ENCODE measurements at places on chromosomes 7 and 10. TPM values are rescaled to one million over a fixed set of nuclear protein-coding genes. Genes with fewer than 3 reads are reported as not detected.

DNA sequence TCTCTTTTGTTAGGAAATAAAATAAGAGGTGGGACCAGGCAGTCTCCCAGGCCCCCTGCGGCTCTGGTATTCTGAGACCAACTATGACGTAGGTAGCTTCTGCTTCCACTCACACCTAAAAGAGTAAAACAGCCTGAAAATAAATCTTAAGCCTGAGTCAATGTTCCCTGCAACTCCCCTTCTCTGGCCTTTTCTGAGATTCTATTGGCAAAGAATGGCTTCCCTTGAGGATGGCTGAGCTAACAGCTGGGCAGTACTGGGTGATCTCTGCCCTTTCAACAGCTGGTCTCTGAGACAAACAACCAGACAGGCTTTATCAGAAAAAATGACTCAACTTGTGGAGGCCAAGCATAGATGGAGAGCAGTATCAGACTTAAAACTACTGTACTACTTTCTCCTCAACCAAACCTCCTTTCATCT lies 58.7 kb downstream of the CREB3L2 start:
- no peak for DNase-seq
- H3K27ac ChIP-seq: no peak overlapping the region
- H3K36me3 ChIP-seq: no peaks in the 10 kb centered on the region
- no peaks in the 10 kb centered on the region for H3K27me3 ChIP-seq
- peaks cover 52% of the 10 kb centered on the region for H3K4me1 ChIP-seq
- H3K4me3 ChIP-seq: no peak overlapping the region

Gene ADRB1
- 0.47 TPM for total RNA-seq

GRCh38 chr7:98398567-98399372 lies 2.1 kb downstream of the BAIAP2L1 start:
- H3K4me1 ChIP-seq: peaks cover 16% of the 10 kb centered on the region
- peak overlapping the region; percentile 79 for H3K27ac ChIP-seq
- no peaks in the 10 kb centered on the region for H3K27me3 ChIP-seq
- H3K36me3 ChIP-seq: peaks cover 47% of the 10 kb centered on the region
- peak overlapping the region; percentile 82 for H3K4me3 ChIP-seq
- no peak for DNase-seq

Gene SORBS1
- total RNA-seq: 2.8 TPM

DNA sequence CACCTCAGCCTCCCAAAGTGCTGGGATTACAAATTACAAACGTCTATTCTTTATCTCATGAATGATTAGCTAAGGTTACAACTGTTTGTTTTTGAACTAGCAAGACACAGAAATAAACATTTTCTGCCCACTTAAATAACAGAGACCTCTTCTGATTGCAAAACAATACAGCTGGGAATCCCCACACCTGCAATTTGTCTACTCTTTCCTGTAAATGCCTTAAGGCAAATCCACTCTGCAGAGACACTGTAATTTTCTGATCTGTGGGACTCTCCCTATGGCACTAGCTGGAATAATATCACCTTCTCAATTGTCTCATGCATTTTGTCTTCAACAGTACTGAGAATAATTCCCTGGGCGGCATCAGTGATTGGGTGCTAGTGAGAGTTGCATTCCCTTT lies 149.3 kb upstream of the FAM3C start:
- no peaks in the 10 kb centered on the region for H3K27me3 ChIP-seq
- H3K27ac ChIP-seq: peak overlapping the region; percentile 70
- DNase-seq: no peak
- H3K36me3 ChIP-seq: peaks cover 9% of the 10 kb centered on the region
- H3K4me1 ChIP-seq: peaks cover 34% of the 10 kb centered on the region

GRCh38 chr10:651692-652091 lies 37.8 kb downstream of the DIP2C start:
- H3K4me1 ChIP-seq: peaks cover 10% of the 10 kb centered on the region
- H3K36me3 ChIP-seq: peaks cover 35% of the 10 kb centered on the region
- no peaks in the 10 kb centered on the region for H3K27me3 ChIP-seq

DNA sequence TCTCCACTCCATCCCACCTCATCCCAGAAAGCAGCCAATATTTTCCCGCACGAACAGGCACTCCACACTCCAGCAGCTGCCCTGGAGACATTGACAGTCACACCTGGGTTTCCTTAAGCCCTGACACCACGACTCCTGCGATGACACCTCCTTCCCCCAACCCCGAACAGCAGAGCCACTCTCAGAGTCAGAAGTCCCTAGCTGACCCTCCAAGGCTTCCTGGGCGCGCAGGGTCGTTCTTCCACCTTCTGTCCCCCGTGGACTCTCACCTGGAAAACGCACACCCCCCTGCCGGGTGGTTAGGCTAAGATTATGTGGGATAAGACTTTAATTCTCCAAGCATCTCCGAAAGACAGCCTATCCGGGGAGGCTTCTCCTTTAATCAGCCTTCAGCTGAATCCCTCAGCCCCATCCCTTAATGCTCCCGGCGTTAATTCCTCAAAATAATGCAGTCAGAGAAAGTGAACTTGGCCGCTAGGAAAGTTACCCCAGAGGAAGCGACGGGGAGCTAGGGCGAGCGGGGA lies 1.1 kb downstream of the DENND11 start:
- H3K27me3 ChIP-seq: no peaks in the 10 kb centered on the region
- peak overlapping the region; percentile 55 for H3K4me3 ChIP-seq
- peaks cover 55% of the 10 kb centered on the region for H3K4me1 ChIP-seq
- H3K27ac ChIP-seq: no peak overlapping the region
- DNase-seq: no peak

GRCh38 chr7:146129296-146129695 lies 12.7 kb downstream of the CNTNAP2 start:
- no peaks in the 10 kb centered on the region for H3K4me1 ChIP-seq
- no peaks in the 10 kb centered on the region for H3K27me3 ChIP-seq
- no peaks in the 10 kb centered on the region for H3K36me3 ChIP-seq
- no peak overlapping the region for H3K27ac ChIP-seq

GRCh38 chr7:53422291-53422690 lies 386.9 kb downstream of the POM121L12 start:
- H3K27me3 ChIP-seq: no peaks in the 10 kb centered on the region
- H3K27ac ChIP-seq: no peak overlapping the region
- no peaks in the 10 kb centered on the region for H3K36me3 ChIP-seq
- no peak for DNase-seq
- no peak overlapping the region for H3K4me3 ChIP-seq

DNA sequence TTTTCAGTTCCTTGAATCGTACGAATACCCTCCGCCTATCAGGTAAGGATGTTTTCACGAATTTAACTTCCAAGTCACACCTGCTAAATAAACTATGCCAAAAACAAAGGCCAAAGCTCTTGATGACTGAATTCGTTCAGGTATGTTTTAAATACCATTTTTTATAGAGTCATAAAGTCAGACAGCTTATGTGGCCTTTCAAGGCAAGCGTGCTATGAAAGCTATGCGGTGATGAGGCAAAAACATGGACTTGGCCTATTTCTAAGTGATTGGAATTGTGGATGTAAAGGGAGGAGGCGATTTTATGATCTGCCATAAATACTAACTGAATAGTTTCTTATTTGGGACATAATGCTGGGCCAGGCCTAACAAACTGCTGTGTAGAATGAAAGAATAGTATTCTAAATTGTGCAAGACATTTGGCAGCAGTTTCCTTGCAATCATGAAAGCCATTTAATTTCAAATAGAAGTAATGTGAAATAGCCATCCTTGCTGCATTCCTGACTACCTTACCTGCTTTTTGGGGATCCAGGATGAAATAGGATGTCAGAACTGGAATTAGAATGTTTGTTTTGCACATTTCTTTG lies 14.0 kb downstream of the SLC39A12 start:
- no peaks in the 10 kb centered on the region for H3K36me3 ChIP-seq
- H3K4me1 ChIP-seq: no peaks in the 10 kb centered on the region
- no peak overlapping the region for H3K27ac ChIP-seq
- H3K4me3 ChIP-seq: no peak overlapping the region
- peaks cover 12% of the 10 kb centered on the region for H3K27me3 ChIP-seq

Gene DEPP1
- 16.5 TPM for total RNA-seq

Gene POM121C
- total RNA-seq: 33.7 TPM

DNA sequence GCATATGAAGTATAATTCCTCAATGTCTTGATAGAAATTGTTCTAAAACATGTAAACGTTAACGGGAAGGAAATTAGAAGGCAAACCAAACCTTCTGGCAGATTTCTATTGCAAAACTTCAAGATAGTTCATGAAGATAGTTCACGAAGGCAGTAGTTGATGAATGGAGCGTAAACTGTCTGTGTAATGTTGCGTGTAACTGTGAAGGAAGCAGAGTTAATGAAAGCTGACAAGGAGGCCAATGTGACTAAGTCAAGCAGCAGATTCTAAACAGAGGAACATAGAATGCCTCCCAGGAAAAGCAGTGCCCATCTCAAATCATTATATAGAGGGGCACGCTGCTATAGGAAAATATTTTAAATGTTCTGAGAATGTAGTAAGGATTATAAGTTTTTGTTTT lies 659.7 kb upstream of the IGFBP3 start:
- no peaks in the 10 kb centered on the region for H3K27me3 ChIP-seq
- H3K27ac ChIP-seq: no peak overlapping the region
- no peak for DNase-seq
- H3K4me3 ChIP-seq: no peak overlapping the region

DNA sequence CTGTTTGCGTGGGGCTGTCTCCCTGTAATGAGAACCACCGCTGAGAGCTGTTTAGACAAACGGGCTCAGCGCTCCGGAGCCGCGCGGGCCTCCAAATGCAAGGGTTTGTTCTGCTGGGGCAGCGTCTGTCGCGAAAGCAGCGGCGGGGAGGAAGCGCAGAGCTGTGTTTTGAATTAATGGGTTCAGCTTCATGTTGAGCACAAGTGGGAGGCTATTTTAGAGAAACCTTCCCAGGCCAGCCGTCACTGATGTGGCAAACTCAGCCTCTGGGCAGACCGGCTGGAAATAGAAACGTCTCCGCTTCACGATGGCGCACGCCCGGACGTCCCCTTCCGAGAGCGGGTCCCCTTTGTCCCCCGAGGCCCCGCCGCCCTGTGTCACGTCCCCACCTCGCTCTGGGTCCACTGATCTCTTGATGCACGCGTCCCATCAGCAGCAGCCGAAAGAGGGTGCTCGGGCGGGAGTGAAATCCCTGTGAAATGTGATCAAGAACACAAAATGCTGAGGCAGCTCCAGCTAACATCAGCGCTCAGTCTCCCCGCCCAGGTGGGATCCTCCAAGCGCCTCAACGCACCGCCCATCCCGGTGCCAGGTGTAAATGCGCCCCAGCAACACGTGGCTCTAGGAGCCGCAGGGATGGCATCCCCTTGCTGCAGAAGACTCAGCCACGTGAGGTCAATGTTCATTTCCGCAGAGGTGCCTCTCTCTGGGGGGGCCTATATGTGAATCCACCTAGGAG lies 44.9 kb downstream of the BAMBI start:
- peak; percentile 54 for DNase-seq
- H3K36me3 ChIP-seq: peaks cover 19% of the 10 kb centered on the region
- H3K27ac ChIP-seq: no peak overlapping the region
- H3K4me3 ChIP-seq: peak overlapping the region; percentile 81
- H3K27me3 ChIP-seq: no peaks in the 10 kb centered on the region

GRCh38 chr7:106125417-106125816 lies 13.3 kb upstream of the SYPL1 start:
- peaks cover 24% of the 10 kb centered on the region for H3K4me1 ChIP-seq
- no peak overlapping the region for H3K4me3 ChIP-seq
- no peak overlapping the region for H3K27ac ChIP-seq
- H3K27me3 ChIP-seq: no peaks in the 10 kb centered on the region

GRCh38 chr10:87979847-87980246 lies 116.4 kb downstream of the PTEN start:
- no peak for DNase-seq
- H3K27me3 ChIP-seq: no peaks in the 10 kb centered on the region
- no peak overlapping the region for H3K4me3 ChIP-seq
- H3K36me3 ChIP-seq: no peaks in the 10 kb centered on the region

DNA sequence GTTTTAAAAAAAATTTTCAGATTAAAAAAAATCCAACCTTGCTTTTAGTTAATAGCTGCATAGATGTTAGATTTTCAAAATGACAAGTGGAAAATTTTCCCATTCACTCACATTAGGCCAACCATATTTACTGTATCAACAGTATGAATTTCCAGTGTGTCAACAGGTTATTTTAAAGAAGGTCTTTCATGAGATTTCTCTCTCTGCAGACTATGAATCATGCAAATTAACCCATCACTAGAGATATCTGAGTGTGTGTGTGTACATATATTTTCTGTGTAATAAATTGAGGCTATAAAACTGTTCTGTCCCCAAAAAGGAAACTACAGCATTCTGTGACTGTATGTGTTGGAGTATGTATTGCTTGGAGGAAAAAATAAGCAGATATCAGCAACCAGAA lies 305.6 kb downstream of the ARL4A start:
- H3K27me3 ChIP-seq: no peaks in the 10 kb centered on the region
- H3K4me3 ChIP-seq: no peak overlapping the region
- no peak for DNase-seq
- H3K36me3 ChIP-seq: no peaks in the 10 kb centered on the region
- no peaks in the 10 kb centered on the region for H3K4me1 ChIP-seq

GRCh38 chr7:114823290-114823689 lies 98.6 kb upstream of the MDFIC start:
- H3K4me1 ChIP-seq: peaks cover 10% of the 10 kb centered on the region
- H3K36me3 ChIP-seq: peaks cover 7% of the 10 kb centered on the region
- no peak for DNase-seq
- H3K27me3 ChIP-seq: no peaks in the 10 kb centered on the region

Gene NUB1
- total RNA-seq: 56.2 TPM

DNA sequence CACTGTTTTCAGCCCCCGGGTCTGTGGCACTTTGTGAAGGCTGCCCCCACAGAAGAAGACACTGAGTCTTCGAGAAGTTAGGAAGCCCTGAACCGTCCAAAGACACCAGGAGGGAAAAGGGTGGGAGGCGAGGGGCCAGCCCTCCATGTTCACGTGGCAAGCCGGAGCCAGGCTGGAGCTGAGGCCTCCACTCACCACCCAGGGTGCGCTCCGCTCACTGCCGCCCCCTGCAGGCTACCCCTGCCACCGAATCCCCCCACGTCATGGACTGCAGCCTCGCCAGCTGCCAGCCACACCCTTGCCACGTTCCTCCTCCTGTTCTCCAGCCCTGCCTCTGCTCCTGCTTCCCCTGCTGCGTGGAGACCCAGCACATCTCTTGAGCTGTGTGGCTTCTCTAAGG lies 59.0 kb upstream of the EN2 start:
- DNase-seq: peak; percentile 28
- no peaks in the 10 kb centered on the region for H3K36me3 ChIP-seq
- H3K27ac ChIP-seq: no peak overlapping the region

DNA sequence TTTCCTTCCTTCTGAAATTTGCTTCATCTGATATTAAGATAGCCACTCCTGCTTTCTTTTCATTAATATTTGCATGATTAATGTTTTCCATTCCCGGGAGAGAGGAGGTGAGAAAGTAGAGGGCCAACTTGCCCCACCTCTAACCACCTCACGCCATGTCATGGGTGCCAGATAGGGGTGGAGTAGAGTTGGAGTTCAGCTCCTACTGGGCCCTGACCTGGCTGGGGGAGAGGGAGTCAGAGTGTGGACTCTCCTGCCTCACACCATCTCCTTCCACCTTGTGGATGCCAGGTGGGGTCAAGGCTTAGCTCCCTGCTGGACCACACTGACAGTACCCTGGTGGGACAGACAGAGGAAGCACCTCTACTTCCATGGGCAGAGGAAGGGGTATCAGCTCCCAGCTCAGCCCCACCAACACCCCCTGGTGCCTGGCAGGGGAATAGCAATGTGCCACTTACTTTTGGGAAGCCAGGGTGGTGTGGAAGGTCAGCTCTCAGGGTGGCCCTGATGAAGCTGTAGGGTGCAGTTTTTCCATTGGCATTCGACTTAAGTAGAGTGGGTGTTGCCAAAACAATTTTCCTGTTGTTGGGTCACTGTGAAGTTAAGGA lies 28.0 kb downstream of the CHST12 start:
- H3K36me3 ChIP-seq: no peaks in the 10 kb centered on the region
- DNase-seq: peak; percentile 50
- no peaks in the 10 kb centered on the region for H3K4me1 ChIP-seq
- H3K27me3 ChIP-seq: no peaks in the 10 kb centered on the region

Data from Calu3 (cell line).